Left renal cortex interstitium (tissue), 4 donors: ENCODE measurements at places on chromosomes 2 and 18.

DNA sequence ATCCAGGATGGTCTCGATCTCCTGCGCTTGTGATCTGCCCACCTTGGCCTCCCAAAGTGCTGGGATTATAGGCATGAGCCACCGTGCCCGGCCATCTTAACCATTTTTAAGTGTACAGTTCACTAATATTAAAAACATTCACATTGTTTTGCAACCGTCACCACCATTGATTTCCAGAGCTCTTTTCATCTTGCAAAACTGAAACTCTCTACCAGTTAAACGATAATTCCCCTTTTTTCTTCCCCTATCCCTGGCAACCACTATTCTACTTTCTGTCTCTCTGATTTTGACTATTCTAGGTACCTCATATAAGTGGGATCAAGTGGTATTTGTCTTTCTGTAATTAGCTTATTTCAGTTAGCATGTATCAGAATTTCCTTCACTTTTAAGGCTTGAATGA, 16.8 kb upstream of the NEUROD1 start:
- DNase-seq, result no peak

- DNase-seq, result no peak
Measured at GRCh38 chr18:45227001-45227742, 388.1 kb upstream of the SLC14A2 start.

- no peak for DNase-seq
Measured at GRCh38 chr2:204486805-204487204, 58.5 kb upstream of the PARD3B start.

DNA sequence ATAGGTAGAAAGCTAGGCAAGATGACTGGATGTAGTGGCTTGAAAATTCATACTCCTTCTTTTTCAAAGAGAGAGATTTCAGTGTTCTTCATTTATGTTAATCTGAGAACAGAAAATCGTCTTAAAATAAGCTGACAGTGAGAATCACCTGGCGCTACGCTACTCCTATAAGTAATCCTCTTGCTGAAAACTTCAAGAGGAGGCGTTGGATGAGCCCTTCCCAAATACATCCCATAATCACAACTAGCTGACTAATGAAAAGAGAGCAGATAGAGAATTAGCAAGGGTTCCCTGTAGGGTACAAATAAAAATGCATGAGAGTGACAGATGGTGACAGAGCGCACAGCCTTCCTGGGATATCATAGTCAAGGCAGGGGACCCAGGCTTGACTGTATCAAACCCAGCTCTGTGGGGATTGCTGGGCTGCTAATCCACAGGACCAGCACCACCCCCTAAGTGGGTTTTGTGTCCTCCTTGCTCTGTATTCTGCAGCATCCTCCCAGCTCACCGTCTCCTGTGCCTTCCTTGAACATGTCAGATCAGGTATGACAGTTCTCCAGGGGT, 280.2 kb downstream of the SP3 start:
- no peak for DNase-seq

DNA sequence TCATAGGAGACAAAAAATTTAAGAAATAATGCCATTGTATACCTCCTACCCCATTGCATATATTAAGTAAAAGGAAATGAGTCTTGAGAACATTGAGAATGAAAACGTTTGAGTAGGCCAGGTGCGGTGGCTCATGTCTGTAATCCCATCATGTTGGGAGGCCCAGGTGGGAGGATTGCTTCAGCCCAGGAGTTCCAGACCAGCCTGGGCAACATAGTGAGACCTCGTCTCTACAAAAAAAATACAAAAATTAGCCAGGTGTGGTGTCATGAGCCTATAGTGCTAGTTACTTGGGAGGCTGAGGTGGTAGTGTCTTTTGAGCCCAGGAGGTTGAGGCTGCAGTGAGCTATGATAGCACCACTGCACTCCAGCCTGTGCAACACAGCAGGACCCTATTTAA, 107.7 kb upstream of the MGAT5 start:
- DNase-seq, result no peak

DNA sequence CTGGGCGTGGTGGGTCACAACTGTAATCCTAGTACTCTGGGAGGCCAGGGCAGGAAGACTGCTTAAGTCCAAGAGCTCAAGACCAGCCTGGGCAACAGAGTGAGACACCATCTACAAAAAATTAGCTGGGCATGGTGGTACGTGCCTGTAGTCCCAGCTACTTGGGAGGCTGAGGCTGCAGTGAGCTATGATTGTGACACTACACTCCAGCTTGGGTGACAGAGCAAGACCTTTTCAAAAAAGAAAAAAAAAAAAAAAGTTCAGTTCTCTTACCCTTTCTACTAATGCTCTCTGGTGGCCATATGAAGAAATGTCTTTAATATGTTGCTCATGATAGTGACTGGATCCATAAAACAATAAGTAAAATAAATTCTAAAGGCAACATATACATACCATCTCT, 14.9 kb downstream of the TYW5 start:
- no peak for DNase-seq

- DNase-seq, result peak; percentile 69
Measured at GRCh38 chr2:111116843-111117597, 3.7 kb upstream of the BCL2L11 start.

DNA sequence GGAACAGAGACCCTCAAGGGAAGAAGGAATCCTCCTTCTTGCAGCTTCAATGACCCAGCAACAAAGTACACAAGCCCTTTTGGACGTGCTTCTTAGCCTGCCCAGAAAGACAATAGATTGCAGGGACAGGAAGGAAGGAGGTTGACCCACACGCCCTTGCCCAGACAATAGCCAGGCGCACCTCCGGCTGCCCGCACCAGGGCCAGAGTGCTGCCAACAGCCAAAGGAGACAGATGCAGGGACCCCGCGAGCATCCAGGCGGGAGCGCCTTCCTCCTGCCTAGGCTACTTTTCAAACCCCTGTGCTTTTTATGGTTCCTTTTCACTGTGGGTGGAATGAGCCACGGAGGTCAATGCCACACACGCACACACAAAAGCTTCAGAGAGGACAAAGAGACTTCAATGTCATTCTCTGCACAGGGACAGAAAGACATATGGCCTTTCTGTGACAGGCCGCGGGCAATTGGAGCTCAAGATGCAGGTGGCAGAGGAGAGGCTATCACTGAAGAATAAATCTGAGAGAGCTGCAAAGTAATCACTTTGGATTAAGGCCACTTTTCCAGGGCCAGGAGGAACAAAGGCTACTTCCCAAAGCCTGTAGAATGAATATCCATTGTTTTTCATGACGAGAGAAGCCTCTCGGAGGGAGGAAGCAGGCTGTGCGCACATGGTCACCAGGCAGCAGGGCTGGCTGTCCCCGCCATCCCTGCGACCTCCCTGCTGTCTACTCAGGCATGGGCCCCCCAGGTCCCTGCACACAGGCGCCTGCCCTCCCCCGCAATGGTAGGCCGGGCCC, 300.6 kb downstream of the EIPR1 start:
- no peak for DNase-seq

DNA sequence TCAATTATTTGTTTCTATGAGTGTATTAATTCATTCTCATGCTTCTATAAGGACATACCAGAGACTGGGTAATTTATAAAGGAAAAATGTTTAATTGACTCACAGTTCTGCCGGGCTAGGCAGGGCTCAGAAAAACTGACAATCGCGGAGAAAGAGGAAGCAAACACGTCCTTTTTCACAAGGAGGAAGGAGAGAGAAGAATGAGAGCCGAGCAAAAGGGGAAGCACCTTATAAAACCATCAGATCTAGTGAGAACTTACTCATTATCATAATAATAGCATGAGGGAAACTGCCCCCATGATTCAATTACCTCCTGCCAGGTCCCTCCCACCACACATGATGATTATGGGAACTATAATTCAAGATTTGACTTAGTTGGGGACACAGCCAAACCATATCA, 294.0 kb downstream of the DSC3 start:
- no peak for DNase-seq

GRCh38 chr18:73790587-73790986, 357.0 kb downstream of the FBXO15 start:
- no peak for DNase-seq

DNA sequence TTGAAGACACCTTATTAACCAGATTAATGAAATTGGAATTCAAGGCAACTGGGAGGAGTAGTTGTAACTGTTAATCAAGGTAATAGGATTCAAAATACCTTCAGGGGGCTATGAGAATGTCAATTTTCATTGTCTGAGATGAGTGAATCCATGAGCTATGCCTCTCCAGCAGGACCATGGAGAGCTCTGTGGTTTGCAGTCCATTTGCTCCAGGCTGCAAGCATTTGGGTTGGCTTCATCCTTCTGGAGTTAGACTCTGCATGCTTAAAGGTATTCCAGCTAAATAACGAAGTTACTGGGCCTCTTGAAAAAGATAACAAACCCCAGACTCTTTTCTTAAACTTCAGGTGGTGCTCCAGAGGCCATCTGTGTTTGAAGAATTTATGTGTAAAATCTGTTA, 207.1 kb upstream of the SLC8A1 start:
- DNase-seq, result no peak

DNA sequence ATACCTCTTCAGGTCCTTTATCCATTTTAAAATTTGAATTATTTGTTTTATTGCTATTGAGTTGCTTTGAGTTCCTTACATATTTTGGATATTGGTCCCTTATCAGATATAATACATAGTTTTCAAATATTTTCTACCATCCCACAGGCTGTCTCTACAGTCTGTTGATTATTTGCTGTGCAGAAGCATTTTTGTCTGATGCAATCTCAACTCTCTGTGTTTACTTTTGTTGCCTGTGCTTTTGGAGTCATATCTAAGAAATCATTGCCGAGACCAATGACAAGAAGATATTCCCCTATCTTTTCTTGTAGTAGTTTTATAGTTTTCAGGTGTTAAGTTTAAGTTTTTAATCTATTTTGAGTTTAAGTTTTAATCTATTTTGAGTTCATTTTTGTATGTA, 25.2 kb upstream of the RASGRP3 start:
- no peak for DNase-seq
